ENCODE measurements at places on chromosomes 16 and 17.

DNA sequence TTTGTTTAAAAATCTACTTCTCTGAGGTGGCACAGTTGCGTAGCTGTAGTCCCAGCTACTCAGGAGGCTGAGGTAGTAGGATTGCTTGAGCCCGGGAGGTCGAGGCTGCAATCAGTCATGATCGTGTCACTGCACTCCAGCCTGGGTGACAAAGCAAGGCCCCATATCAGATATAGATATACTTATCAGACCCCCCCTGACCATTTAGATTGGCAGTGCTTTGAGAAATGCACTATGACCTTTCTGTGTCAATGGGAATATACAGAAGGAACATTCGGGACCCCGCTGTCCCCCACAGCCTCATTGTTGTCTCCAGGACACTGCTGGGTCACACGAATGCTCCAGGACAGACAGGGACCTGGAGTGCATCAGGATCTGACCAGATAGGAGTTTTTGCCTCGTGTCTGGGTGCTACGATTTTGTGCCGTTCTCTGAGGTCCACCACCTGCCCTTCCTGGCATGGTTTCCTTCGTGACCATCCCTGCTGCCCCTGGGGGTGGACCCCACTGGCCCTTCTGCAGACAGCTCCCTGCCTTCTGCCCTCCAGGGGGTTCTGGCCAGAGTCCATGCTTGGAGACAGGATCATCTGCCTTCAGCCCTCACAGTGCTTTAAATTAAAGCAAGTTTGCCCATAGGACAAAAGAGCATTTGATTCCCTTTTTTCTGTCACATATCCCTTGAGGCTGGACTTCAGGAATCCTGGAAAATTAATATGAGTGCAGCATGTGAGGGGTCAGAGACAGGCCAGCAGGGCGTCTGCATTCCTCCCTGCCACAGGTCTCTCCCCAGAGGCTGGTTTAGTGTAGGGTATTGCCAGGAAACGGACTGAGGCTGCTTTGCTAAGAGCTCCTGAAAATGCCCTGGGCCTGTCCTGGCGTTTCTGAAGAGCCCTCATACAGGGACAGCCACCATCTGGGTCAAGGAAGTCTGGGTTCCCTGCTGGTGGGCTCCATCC lies 19.3 kb downstream of the PLD6 start:
- DNase-seq = no peak

GRCh38 chr17:33493566-33493965 lies 200.5 kb upstream of the ASIC2 start:
- no peak for DNase-seq

DNA sequence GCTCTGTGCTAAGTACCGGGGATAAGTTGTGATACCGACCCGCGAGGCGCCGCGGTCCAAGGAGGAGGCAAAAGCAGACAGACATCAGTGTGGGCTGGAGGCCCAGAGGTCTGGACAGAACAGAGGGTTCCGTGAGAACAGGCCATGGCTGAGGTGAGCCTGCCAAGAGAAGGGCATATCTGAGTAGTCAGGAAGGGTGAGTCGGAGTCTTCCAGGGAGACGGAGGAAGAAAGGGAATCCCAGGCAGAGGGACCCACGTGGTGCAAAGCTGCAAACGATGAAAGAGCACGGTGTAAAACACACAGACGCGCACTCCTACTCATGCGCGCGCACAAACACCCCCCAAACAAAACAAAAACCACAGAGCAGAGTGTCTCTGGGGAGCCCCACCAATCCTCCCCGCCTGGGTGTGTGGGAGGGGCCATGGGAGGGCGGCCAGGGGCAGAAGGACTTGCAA lies 18.1 kb downstream of the RHBDL3 start:
- DNase-seq = no peak

DNA sequence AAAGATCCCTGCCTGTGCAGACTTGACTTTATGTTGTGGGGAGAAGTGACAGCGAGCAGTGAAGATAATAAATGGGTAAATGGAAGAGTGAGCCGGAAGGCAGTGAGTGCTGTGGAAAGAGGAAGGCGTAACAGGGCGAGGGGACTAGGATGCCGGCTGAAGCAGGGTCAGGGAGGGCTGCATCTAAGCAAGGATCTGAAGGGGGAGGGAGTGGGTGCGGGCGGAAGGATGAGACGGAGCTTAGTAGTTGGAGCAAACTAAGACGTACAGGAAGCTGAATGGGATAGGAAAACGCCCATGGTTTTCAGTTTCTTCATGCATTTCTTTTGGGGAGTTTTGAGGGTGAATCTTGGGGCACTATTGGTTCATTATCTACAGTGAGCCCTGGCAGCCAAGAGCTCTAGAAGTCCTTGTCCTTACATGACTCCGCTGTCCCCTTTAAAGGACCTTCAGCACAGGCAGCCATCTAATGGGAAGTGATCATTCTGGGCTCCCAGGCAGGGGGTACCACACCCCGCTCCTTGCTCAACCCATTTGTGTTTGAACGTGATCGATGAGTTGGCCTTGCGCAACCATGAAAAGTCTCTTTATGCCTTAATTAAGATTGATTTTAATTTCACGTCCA lies 10.4 kb upstream of the NAT9 start:
- DNase-seq = no peak

GRCh38 chr17:59423903-59424302 lies 92.4 kb downstream of the YPEL2 start:
- no peak for DNase-seq

DNA sequence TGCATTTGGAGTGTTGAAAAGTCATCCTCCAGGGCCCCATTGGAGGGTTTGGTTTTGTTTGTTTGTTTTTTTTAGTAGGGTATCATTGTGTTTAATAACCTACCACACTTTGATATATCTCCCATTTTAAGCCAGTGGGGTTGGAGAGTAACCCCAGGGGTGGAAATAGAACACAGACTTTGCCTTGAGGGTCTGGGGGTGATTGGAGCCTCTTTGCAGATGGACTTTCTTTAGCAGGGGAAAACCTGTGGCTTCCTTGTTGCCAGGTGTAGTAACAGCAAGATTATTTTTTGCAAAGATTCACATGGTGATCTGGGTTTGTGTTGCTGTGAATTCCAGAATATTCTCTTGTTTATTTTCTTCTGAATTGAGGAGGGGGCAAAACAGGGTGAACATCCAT lies 1.5 kb downstream of the ABCC1 start:
- peak; percentile 28 for DNase-seq

GRCh38 chr17:39626171-39627046 lies at the start of gene PPP1R1B:
PPP1R1B (plus strand) TSS chr17:39626952; CDS start chr17:39627393, 441 bp downstream.
- DNase-seq = no peak

GRCh38 chr16:29653471-29653870 lies 9.6 kb upstream of the SPN start:
- DNase-seq = no peak

DNA sequence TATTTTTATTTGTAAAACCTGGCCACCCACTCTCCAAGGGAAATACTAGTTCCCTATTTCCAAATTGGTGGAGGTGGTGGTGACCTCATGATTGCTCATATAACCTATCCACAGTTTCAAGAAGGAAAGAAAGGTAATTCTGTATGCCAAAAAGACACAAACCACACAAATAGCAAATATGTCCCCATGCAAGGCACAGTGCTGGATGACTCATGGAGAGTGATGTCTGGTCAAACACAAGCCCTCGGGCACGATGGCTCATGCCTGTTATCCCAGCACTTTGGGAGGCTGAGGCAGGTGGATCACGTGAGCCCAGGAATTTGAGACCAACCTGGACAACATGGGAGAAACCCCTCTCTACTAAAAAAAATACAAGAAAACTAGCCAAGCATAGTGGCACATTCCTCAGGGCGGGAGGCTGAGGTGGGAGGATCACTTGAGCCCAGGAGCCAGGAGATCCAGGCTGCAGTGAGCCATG lies 64.2 kb downstream of the GNA13 start:
- no peak for DNase-seq

DNA sequence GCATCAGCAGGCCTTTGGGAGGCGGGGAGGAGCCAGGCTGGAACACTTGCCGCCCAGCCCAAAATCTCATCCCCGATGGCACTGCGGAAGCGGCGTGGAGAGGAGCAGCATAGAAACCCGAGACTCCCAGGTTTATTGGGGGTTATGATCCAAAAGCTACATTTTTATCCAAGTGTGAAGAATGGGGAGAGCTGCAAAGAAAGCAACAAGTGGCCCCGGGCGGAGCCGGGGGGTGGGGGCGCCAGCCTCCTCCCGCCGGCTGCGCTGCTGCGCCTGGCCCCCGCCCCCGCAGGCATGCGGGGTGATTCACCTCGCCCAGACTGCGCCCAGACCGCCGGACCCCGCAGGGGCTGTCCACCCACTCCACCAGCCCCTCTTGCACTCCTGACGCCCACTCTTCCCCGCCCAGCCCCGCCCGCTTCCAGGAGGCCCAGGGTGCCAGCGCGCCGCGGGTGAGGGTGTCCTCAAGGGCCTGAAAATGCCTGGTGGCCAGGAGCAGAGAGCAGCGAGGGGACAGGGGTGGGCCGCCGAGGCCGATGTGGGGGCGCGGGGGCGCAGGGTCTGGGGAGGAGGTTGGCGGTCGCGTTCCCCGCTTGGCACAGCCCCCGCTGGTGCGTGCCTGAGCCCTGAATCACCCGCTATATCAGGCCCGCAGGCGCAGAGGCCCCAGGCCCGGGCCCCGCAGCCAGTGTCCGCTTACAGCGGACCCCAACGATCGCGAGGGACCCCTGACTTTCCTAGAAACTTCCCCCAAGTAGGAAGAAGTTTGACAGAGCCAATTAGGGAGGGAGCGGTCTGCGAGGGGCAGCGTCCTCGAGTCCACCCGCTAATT lies 1.3 kb downstream of the CAVIN1 start:
- no peak for DNase-seq

DNA sequence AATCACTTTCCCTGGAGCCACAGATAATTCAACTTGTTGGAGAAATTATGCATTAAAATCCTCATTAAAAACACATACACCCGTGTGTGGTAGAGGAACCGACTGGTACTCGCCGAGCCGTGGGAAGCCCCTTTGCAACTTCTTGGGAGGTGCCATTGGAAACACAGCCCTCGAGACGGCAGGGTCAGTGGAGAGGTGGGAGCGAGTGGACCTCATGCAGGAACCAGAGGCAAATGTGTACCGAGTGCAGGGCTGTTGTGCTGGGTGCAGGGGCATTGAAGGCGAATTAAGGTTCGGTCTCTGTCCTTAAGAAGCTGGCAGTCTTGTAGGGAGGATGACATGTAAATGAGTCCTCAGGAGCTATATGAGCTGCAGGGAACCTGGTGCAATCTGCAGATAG lies 318.3 kb downstream of the CPPED1 start:
- no peak for DNase-seq

- no peak for DNase-seq
These were observed 2.7 kb upstream of the WFDC1 start for GRCh38 chr16:84292011-84292410.

GRCh38 chr16:69267633-69268032 lies 43.5 kb upstream of the VPS4A start:
- DNase-seq = no peak

DNA sequence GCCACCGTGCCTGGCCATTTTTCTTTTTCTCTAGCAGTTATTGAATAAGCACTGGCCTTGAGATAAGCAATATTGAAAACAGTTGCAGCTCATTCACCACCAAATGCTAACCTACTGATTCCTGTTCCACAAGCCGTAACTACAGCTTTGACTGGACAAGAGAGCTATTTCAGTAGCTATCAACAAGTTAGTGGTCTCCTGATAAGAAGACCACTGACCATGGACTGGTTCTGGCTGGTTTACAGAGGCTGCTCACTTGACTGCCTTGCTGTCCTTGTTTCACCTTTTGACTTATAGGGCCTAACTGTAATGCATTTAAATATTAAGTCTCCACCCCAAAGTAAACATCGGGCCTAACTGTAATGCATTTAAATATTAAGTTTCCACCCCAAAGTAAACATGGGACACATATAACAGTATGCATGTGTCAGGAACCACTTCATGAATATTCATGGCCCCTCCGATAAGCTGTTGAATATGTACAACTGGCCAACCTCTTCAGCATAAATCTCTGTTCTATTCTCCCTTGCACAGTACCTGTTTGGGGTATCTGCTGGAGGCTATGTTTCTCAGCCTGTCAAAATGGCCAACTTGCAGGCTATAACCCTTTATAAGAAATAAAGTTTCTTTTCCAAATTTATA lies 94.1 kb downstream of the USP32 start:
- no peak for DNase-seq

DNA sequence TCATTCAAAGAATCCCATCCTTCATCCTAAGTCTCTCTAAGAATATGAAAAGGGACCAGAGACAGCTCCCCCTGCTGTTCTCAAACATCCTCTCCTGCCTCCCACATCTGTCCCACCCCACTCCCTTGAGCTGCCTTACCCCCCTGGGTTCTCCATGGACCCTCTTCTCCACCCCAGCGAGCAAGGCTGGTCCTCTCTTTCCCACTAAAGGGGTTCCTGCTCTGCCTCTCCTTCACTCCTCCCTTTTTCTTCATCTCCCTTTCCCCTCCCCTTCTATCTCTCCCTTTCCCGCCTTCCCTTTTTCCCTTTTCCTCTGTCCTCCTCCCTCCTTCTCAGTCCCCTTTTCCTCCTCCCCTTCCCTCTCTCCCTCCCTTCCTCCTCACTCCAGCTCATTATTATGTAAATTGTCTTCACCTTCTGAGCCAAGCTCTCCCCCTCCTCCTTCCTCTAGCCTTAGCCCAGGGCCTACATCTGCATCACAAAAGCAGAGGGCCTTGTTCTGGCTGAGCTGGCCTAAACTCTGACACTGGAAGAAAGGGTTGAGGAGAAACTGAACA lies 90.0 kb downstream of the GNAO1 start:
- peak; percentile 43 for DNase-seq

- peak; percentile 23 for DNase-seq
These were observed 42.5 kb upstream of the ATP2A3 start for GRCh38 chr17:4006745-4007211.
